ENCODE measurements at places on chromosomes 2 and 18.

DNA sequence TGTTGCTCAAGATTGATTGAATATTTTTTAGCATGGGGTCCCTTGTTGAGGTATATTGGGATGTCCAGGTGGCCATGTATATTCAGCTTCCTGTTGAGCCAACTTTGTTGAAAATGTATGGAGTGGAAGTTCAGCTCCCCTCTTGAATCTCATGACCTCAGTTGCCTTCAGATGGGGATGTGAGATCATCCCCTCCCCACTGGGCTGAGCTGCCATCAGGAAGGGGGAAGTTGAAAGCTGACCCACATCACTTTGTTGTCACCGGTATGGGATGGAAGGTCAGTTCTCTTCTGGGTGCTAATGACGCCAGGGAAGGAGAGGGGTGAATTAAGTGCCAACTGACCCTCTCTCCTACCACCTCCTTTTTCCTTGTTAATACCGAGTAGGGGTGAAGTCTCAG is 33.9 kb downstream of the ACOXL start:
- DNase-seq, result no peak

- no peak for DNase-seq
These were observed 429.2 kb downstream of the PID1 start for GRCh38 chr2:228841877-228842276.

- DNase-seq, result no peak
These were observed 37.5 kb upstream of the SEMA4C start for GRCh38 chr2:96907115-96908041.

- no peak for DNase-seq
These were observed 119.1 kb downstream of the PTGR3 start for GRCh38 chr18:75089748-75090327.

DNA sequence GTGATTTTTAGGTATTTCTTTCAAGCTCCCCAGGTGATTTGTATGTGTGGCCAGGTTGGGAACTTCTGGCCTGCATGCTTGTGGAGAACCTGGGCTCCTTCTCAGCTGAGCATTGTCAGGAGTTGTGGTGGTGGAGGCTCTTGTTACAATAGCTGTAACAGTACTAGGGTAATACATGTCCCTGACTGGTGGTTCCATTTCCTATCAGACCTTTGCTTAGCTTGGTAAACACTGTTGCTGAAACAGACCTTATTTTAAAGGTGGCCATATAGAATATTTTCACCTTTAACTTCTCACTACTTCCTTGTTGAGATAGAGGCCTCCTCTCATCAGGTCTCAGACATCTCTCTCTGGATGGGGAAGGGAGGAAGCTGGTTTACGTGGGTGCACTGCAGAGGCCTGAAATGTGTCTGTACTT is 79.2 kb downstream of the SETBP1 start:
- no peak for DNase-seq

DNA sequence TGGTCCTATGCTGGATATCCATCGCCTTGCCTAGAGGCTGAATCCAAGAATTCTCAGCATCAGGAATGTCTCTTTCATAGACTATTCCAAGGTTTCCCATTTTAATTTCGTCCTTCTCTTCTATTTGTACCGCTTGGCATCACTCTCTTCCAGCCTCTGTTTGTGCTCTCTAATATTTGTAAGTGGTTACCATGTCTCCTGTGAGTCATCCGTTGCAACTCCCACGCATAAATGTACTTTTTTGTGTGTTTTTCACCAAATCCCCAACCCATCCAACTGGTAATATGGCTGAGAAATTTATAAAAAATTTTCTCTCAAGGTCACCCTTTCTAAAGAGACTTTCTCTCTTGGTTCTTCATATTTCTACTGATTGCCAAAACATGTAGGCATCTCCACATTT is 21.8 kb downstream of the COLEC12 start:
- DNase-seq, result no peak

GRCh38 chr2:71003966-71004755 is 9.5 kb upstream of the TEX261 start:
- no peak for DNase-seq

- no peak for DNase-seq
These were observed 201.9 kb upstream of the SPRED2 start for GRCh38 chr2:65634304-65634703.

- no peak for DNase-seq
These were observed 705 bp downstream of the YES1 start for GRCh38 chr18:811182-811891.

DNA sequence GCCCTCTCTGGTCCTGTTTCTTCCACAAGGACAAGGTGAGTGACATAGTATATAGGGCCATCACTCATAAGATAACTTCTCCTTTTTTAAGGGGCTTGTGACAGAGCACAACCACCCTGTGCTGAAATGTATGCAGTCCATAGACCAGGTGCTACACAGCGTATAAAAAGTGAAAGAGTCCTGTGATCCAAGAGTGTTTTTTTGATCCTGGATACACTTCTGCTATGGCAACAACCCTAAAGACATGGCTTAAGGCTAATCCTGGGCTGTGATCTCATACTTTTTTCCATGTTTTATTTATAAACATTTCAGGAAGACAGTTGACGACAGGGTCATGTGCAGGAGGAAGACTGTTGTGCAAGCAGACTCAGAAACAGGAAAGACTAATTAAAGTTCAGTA is 400.5 kb upstream of the TCF4 start:
- DNase-seq, result no peak

DNA sequence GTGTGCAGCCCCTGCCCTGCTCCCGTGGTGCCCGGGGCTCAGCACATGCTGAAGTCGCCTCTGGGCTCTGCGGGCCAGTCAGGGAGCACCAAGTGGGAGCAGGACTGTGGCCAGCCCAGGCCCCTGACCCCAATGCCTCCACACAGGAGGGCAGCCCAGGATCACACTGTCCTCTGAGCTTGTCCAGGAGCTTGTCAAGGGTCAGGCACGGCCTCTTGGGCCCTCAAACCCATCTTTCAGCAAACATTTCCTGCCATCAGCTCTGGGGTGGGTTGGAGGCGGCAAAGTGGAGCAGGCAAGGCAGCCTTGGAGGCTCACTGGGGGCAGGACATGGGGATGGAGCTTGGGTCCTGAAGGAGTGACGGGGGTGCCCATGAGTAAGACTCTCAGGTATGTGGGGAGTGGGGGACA is 10.3 kb downstream of the SNED1 start:
- DNase-seq, result no peak

DNA sequence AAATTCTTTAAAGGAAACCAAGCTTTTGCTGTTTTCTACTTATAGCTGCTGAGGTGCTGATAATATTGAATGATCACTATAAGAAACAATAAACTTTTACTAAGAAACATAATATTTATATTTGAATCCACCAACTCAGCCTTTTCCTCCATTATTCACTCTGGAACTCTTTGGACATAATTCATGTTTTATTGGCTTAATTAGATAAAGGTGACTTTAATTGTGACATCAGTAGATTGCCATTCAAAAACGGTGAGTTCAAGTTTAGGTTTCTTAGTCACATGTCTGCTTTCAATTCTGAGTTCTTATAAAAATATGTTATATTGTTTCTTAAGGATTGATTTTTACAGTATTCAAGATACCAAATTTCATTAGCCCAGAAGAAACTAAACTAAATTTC is 24.0 kb downstream of the CCDC85A start:
- no peak for DNase-seq

- DNase-seq, result no peak
These were observed 20.4 kb downstream of the PPM1B start for GRCh38 chr2:44189104-44189503.

GRCh38 chr2:23803264-23803964 is 123.5 kb downstream of the ATAD2B start:
- DNase-seq, result no peak

GRCh38 chr2:8786463-8786862 is 51.0 kb downstream of the KIDINS220 start:
- DNase-seq, result no peak

DNA sequence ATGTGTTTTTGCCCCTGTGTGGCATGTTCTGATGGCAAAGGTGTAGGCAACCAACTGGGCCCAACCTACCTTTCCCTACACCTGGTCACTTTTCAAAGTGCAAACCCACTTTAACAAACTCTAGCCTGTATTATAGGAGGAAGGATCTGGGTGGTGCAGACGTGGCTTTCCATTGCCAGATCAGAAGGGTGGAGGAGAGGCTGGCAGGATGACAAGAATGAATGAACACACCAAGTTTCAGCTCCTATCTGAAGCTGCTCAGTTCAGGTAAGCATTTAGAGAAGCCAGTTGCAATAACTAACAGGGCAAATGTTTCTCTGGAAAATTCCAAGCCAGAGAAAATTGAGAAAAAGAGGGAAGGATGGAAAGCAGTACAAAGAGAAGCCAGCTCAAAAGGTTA is 707 bp upstream of the SERPINB7 start:
- DNase-seq, result no peak

- DNase-seq, result no peak
These were observed 70.0 kb upstream of the RPRM start for GRCh38 chr2:153548536-153548935.

- no peak for DNase-seq
These were observed 13.4 kb upstream of the PDIA6 start for GRCh38 chr2:10826026-10826425.

DNA sequence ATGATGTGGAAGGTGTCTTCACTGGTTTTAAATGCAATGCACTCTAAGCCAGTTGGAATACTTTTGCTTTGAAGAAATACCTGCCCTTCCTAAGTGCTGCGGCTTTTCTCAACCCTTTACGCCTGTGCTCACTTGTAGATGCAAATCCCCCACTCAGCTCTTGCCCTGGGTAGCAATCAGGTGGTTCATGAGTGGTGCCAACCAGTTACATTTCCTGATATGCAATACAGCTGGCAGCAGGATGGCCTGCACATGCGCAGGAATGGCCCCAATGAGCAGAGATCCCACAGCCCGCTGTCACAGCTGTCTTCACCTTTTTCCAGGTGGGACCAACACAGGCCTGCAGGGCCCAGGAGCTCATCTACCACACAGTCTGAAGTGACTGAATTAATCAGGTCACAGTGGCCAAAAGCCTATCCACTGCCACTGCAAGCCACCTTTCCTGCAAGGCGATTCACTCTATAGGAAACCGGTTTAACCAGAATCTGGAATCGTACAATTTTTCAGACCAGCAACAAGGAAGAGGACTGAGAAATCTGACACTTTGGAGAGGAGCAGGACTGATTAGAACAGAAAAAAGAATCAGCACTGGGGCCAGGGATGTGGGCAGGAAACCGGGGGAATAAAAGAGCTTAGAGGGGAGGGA is 247.8 kb downstream of the MYT1L start:
- no peak for DNase-seq

DNA sequence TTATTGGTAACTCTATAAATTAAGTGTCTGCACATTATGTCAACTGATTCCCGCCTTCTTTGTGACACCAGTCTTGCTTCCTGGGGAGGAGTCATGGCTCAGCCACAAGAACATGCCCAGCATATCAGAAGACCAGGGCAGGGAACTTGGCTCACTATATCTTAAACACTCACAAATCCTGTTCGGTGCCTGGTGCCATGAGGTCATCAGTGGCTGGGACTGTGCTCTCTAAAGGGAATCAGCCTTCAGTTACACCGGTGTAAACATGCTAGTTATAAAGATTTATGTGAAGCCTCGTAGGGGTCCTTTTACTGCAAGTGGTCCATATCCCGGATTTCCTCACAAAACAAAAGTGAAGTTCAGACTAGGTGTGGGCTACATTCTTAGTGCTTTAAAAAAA is 73.1 kb upstream of the ZNF521 start:
- DNase-seq, result no peak

- no peak for DNase-seq
These were observed 94.2 kb downstream of the TMEM18 start for GRCh38 chr2:582792-583528.

DNA sequence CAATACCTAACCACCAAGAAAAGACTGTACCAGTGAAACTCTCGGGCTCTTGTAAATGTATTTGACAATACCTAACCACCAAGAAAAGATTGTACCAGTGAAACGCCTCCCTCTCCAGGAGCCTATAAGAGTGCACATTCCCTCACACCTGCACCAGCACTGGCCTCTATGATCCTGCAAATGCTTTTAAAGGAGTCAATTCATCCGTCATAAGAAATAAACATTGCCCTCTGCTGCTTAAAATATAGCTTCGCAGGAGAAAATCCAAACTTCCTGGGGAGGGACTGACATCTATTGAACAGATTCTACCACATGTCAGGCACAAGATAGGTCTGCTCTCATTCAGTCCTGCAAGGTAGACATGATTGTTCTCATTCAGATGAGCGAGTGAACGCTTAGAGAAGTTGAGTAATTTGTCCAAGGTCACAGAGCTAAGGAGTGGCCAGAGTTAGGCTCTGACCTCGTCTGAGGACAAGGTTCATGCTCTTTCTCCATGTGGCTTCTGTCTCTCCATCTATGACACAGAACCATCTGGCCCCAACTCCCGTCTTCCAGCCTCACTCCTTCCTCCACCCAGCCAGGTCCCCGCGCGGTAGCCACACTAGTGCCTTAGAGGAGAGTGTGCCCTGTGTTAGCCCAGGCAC is 38.7 kb downstream of the MCFD2 start:
- DNase-seq, result no peak

DNA sequence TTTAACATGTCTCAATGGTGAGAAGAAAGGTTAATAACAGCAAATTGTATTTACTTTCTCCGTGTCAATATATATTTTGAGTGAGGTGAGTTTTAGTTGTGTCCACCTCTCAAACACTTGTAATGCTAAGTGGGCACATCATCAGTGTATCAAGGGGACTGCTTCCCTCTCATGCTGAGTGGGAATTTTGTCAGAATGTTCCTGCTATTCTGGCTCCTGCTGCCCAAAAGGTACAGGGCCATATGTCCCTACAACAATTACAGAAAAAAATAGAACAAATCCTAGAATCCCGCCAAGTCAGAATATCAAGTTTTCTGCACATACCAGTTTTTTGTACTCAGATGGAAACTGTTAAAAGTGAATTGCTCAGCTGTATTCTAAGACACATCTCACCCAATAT is 5.4 kb upstream of the CERKL start:
- DNase-seq, result no peak
